D341Med (cell line): ENCODE measurements at places on chromosomes 12 and 14.
A peak's percentile ranks its signal among the peaks of the same experiment; 100 is the strongest.

GRCh38 chr12:106211973-106212372 lies 35.8 kb downstream of the CKAP4 start:
- DNase-seq: no peak

GRCh38 chr14:76019676-76020075 lies 34.1 kb downstream of the IFT43 start:
- no peak for DNase-seq

- no peak for DNase-seq
Measured at GRCh38 chr12:109485201-109485600, 7.8 kb downstream of the UBE3B start.

DNA sequence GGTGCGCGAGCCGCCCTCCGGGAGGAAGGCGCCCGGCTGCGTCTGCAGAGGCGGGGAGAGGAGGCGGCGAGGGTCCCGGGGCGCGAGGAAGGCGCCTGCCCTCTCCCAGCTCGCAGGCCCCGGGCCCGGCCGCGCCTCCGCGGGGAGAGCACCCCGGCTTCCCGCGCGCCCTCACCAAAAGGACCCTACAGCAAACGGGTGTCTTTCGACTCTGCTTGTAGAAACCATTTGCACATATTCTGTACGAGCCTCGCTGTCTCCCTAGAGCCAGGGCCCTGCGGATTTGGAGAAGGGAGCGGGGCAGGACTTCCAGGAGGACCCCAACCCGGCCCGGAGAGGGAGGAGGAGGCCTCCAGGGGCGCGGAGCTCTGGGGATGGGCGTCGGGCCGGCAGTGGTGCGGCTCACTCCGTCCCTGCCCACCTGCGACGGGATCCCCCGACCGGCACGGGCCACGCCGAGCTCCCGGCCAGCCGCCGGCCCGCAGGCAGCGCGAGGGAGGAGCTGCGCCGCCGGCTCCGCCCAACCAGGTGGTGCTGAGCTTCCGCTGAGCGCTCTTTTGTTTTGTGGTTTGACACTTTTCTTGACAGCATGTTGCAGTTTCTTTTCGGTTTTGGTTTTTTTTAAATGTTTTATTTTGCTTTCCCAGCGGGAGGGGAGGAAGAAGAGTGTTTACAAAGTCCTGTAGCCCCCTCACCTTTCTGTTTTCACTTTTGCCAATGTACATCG lies 103.3 kb upstream of the FKBP4 start:
- no peak for DNase-seq

DNA sequence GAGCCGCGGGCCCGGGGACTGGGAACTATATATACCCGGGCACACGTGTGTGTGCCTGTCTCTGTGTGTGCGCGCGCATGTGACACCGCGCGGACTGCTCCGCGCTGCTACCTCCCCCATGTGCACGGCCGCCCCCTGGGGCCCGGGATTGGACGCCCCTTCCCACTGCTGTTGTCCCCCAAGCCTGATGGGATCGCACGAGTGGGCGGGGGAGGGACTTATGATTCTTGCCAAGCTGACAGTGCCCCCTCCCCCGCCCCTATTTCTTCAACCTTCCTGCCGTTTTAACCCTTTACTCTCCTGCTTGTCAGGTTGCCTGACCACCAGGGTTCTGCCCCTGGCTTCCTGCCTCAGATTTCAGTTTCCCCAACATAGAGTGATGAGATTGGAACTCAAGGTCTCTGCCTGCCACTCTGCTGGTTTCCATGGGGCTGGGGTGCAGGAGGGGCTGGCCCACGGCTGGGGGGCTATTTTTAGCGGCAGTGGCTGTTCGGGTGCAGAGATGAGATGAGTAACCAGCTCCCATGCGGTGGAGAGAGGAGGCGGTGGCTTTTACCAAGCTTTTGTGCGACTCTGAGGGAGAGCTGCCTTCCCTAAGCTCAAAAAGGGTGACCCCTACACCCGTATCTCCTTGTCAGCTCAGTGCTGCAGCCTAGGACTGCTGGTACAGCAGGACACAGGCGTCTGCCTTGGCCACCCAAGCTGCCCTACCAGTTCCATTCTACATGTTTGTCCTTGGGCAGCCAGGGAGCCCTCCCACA lies at the start of gene DDN:
Gene DDN (minus strand): TSS at position 5 of the 761 bp plus-strand sequence. CDS start 88 bp downstream, outside the sequence.
- peak; percentile 93 for DNase-seq

DNA sequence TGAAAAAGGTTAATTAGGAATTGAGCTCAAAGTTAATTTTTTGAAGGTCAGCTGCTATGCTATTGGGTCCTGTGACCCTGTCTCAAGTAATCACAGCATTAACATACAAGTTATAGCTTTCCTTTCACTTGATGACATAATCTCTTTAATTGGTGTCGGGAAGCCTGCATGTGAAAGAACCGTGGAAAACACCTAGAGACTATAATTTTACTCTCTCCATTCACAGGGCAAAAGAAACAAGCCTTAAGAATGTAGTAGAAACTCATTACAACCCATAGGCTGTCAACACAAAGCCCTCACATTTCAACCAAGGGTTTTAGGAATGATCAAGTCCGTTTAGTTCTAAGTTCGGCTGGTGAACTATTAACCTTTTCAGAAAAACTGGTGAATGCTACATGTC lies 104.4 kb downstream of the PPM1A start:
- no peak for DNase-seq

- no peak for DNase-seq
Measured at GRCh38 chr14:82365471-82365870, 831.8 kb upstream of the SEL1L start.

GRCh38 chr12:124913474-124914391 lies 717 bp downstream of the UBC start:
- DNase-seq: peak; percentile 71
